Hypothalamus (tissue), 51 donors: ENCODE measurements at places on chromosomes 5 and 9.

DNA sequence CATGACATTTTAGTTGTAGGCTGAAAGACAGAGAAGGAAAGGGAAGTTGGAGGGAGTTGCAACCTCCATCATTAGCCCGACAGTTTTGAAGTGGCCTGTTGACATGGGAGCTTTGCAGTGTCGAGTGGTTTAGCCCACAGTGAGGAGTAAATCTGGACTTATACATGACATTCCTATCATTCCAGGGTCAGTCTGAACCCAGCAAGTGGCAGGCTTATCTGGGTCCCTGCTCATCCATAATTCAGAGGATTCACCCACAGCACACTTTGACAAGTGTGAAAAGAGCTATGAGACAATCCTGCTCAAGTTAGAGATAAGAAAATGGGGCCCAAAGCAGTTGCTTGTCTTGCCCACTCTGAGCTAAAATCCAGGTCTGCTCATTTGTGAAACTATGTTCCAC lies 8.4 kb upstream of the TNC start:
- no peak for DNase-seq

DNA sequence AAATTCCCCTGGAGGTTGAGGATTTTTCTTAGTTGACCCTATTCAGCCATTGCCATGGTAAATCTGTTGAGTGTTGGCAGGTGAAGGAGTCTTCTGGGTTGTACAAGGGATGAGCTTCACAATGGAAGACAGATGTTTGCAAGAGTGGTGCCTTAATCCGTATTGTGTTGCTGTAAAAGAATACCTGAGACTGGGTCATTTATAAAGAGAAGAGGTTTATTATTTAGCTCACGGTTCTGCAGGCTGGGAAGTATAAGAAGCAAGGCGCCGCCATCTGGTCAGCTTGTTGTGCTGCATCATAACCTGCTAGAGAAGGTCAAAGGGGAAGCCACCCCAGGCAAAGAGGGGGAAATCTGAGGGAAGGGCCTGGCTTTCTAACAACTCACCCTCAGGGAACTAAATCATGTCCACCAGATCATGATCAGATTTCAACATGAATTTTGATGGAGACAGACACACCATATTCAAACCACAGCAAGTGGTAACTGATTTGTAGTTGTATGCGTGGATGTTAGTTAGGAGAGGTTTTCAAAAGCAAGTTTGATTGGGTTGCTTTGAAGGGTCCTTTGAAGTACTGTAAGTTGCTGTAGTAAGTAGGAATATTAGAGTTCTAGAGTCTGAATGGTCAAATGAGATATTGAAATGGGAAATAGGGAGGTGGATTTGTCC lies 2.5 kb downstream of the TNPO1 start:
- peak; percentile 4 for DNase-seq

GRCh38 chr9:125534971-125535701 lies 171.9 kb downstream of the MAPKAP1 start:
- no peak for DNase-seq

DNA sequence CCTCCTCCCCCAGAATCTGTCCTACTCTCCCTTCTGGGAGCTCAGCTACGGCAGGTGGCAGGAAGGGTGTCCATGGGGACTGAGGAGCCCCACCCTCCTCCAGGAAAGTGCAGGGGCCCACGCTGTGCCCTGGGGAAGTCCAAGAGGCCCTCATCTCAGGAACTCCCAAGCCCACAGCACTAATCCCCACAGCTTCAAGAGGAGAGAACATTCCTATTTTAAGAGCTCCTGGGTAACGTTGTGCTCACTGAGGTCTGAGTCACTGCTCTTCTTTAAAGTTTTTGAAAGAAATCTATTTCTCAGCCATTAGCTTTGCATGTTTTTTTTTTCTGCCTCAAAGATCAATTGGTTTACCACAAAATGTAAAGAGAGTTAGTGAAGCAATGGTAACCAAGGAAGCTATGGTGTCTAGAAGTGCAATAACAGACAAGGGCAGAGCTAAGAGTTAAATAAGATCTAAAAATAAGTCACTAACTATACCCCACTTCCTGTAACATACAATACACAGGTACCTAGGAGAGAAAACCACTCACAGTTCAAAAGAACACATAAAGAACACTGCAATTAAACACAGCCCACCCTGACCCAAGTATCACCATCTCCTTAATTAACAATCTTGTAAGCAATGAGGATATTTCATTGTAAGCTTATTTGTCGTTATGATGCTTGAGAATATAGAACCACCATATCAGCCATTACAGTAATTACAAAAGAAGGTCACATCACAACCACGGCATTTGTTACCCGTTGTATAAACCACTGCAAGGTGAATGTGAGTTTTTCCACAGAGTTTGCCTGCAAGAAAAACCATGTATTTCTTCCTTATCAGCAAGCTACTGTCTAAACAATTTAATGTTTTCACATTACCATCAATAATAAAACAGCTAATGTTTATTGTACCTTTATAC lies 382.3 kb upstream of the SLC30A5 start:
- DNase-seq: no peak

GRCh38 chr5:143311428-143311827 lies 92.1 kb downstream of the NR3C1 start:
- DNase-seq: no peak

GRCh38 chr5:92758552-92758951 lies 822.5 kb downstream of the NR2F1-AS1 start:
- no peak for DNase-seq

- no peak for DNase-seq
These were observed 314.0 kb downstream of the NDUFS4 start for GRCh38 chr5:53874409-53874808.

GRCh38 chr5:111952555-111952954 lies 195.6 kb upstream of the NREP start:
- no peak for DNase-seq

- no peak for DNase-seq
These were observed 138.1 kb upstream of the PCA3 start for GRCh38 chr9:76626141-76626540.
